ENCODE measurements at places on chromosomes 11 and 22.
A peak's percentile ranks its signal among the peaks of the same experiment; 100 is the strongest.

GRCh38 chr11:119363081-119363850, 16.8 kb upstream of the MFRP start:
- H3K27ac ChIP-seq = peak overlapping the region; percentile 98
- DNase-seq = no peak
- peaks cover 15% of the 10 kb centered on the region for H3K36me3 ChIP-seq
- no peaks in the 10 kb centered on the region for H3K27me3 ChIP-seq

DNA sequence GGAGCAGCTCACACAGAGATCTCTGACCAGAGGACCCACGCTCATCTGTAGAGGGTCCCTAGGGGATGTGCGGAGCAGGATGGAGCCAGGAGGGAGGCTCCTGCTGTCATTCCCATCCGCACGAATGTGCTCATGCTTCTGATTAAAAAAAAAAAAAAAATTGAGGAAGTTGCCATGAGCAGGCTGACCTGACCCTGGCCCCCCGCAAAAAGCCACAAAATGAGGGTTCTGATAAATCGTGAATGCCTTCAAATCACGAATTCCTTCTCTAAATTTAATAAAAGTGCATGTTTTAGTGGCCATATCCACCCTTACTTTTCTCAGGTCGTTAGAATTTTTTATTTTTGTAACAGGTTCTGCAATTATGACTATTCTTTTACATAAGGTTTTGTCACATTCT, 378.2 kb downstream of the OPCML start:
- no peak for DNase-seq
- no peaks in the 10 kb centered on the region for H3K36me3 ChIP-seq
- no peak overlapping the region for H3K4me3 ChIP-seq
- H3K27ac ChIP-seq = no peak overlapping the region

- H3K4me3 ChIP-seq = no peak overlapping the region
- H3K36me3 ChIP-seq = no peaks in the 10 kb centered on the region
- peak; percentile 41 for DNase-seq
- no peak overlapping the region for H3K27ac ChIP-seq
These were observed 5.9 kb downstream of the PAK1 start for GRCh38 chr11:77467993-77468392.

DNA sequence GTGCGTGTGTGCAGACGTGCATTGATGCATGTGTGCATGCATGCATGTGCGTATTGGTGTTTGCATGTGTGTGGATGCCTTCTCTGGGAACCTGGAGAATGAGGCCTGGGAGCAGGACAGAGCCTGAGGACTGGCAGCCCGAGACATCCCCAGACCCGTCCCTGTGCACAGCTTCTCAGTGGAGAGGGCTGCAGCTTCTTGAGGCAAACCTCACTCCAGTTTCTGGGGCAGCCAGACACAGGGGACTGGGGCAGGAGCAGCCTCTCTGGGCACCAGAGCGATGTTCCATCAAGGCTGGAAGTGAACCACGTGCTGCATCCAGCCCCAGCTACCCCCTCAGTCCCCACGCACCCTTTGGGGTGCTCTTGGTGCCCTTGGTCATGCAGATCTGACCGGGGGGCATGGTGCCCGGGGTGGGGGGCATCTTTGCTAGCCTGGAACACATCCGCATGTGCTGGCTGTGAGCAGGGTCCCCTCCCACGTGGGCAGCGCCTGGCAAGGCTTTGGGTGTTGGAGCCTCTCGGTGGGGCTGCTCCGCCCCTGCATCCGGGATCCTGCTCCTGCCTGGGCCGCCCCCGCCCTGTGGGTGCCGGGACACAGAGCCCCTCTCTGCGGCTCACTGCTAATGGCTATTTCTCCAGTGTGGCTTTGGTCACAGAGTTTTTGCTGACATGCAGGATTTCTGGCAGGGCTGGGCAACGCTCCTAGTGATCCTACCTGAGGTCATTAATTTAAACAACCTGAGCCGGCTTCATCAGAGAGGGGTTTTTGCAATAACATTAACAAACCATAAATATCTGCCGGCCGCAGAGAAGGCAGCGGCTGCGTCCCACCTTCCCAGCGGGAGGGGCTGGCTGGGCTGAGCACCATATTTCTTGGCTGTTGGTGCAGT, 434.7 kb downstream of the TBC1D22A start:
- no peaks in the 10 kb centered on the region for H3K27me3 ChIP-seq
- no peak for DNase-seq
- no peak overlapping the region for H3K27ac ChIP-seq

DNA sequence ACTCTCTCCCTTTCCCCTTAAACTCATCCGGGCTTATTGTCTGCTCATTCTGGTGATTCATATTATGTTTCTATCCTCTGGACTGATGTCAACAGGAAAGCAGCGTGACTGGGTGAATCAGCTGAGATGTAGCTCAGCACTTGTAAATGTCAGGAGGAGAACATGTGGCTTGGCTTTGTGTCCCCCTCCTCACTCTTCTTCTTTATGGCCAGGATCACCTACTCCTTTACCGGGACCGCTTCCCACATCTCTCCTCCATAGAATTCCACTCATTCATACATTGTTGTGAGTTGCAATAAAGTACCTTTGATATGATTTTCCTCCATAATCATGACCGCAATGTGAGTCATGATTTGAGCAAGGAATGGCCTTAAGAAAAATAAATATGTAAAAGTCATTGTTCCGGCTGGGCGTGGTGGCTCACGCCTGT, 15.8 kb upstream of the SYN3 start:
- peaks cover 3% of the 10 kb centered on the region for H3K27me3 ChIP-seq
- DNase-seq = no peak
- H3K36me3 ChIP-seq = no peaks in the 10 kb centered on the region
- no peaks in the 10 kb centered on the region for H3K4me1 ChIP-seq
- no peak overlapping the region for H3K4me3 ChIP-seq

- no peak for DNase-seq
- H3K4me3 ChIP-seq = no peak overlapping the region
- no peaks in the 10 kb centered on the region for H3K27me3 ChIP-seq
- peaks cover 3% of the 10 kb centered on the region for H3K4me1 ChIP-seq
- no peak overlapping the region for H3K27ac ChIP-seq
- no peaks in the 10 kb centered on the region for H3K36me3 ChIP-seq
These were observed 120.2 kb downstream of the TRIM29 start for GRCh38 chr11:120017582-120018150.

DNA sequence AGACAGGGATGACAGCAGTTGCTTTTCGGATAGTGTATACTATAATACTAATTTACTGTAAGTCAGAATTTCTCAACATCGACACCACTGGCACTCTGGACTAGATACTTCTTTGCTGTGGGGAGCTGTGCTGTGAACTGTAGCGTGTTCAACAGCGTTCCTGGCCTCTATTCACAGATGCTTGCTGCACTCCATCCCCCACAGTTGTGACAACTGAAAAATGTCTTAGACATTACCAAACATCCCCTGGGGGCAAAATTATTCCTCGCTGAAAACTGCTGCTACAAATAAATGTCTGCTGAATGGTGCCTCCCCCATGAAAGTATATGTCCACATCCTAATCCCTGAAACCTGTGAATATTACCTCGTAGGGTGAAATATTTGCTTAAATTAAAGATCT, 7.5 kb upstream of the SLC15A3 start:
- H3K27ac ChIP-seq = no peak overlapping the region
- H3K36me3 ChIP-seq = no peaks in the 10 kb centered on the region
- DNase-seq = peak; percentile 20
- no peak overlapping the region for H3K4me3 ChIP-seq
- H3K4me1 ChIP-seq = peaks cover 6% of the 10 kb centered on the region
- peaks cover 2% of the 10 kb centered on the region for H3K27me3 ChIP-seq

GRCh38 chr11:45857961-45858474, 10.7 kb downstream of the CRY2 start:
- peak; percentile 92 for DNase-seq
- H3K4me3 ChIP-seq = no peak overlapping the region
- H3K27me3 ChIP-seq = no peaks in the 10 kb centered on the region

- no peak overlapping the region for H3K4me3 ChIP-seq
- H3K27ac ChIP-seq = no peak overlapping the region
- H3K36me3 ChIP-seq = no peaks in the 10 kb centered on the region
- H3K27me3 ChIP-seq = no peaks in the 10 kb centered on the region
- no peak for DNase-seq
- H3K4me1 ChIP-seq = no peaks in the 10 kb centered on the region
These were observed 14.7 kb downstream of the LUZP2 start for GRCh38 chr11:24511511-24511910.

DNA sequence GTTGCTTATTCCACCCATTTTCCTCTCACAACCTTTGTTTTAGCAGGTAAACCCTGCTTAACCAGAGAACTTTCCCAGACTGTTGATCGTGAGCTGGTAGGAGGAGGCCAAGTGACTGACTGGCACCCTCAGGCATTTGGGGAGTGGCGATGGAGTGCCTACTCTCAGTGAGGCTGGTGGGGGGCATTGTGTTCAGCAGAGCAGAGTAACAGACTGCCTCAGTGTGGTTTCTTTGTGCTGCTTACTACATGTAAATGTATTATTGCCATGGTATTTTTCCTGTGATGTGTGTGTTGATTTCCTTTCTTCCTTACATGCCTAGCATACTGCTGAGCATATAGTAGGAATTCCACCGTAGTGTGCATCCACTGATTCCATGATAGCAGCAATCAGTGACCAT, 2.6 kb downstream of the MARK2 start:
- H3K4me1 ChIP-seq = peaks cover 52% of the 10 kb centered on the region
- peak overlapping the region; percentile 55 for H3K4me3 ChIP-seq
- DNase-seq = no peak
- no peaks in the 10 kb centered on the region for H3K36me3 ChIP-seq

- no peaks in the 10 kb centered on the region for H3K36me3 ChIP-seq
- no peaks in the 10 kb centered on the region for H3K4me1 ChIP-seq
- no peak overlapping the region for H3K27ac ChIP-seq
- DNase-seq = no peak
- no peaks in the 10 kb centered on the region for H3K27me3 ChIP-seq
These were observed 16.2 kb upstream of the OR10V1 start for GRCh38 chr11:59729834-59730233.

DNA sequence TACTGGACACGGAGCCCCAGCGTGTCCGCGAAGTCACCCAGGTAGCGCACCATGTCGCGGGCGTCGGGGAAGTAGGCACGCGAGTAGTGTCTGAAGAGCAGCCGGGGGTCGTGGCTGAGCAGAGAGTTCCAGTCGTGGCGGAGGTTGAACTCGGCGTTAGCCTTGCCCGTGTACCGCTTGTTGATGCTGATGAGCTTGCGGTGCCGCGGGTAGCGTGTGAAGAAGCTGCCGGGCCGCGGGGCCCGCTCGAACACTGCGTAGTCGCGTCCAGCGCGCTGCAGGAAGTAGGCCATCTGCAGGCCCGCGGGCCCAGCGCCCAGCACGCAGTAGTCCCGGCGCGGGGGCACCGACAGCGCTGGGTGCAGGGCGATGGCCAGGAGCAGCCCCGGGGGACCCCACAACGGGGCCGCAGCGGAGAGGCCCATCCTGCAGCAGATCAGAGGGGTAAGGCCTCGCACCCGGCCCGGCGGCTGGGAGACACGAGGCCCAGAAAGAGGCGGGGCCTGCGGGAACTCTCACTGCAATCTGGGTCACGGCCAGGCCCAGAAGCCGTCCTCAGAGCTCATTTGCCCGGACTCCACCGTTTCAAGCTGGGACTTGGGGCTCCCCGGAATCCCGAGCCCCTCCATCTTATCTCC, 723 bp downstream of the FOXRED2 start:
- DNase-seq = no peak
- peak overlapping the region; percentile 41 for H3K4me3 ChIP-seq
- peaks cover 6% of the 10 kb centered on the region for H3K36me3 ChIP-seq

- H3K27me3 ChIP-seq = no peaks in the 10 kb centered on the region
- no peak overlapping the region for H3K4me3 ChIP-seq
- H3K4me1 ChIP-seq = no peaks in the 10 kb centered on the region
- no peaks in the 10 kb centered on the region for H3K36me3 ChIP-seq
- H3K27ac ChIP-seq = no peak overlapping the region
- DNase-seq = no peak
These were observed 856.4 kb downstream of the LRRC4C start for GRCh38 chr11:40602866-40603552.

DNA sequence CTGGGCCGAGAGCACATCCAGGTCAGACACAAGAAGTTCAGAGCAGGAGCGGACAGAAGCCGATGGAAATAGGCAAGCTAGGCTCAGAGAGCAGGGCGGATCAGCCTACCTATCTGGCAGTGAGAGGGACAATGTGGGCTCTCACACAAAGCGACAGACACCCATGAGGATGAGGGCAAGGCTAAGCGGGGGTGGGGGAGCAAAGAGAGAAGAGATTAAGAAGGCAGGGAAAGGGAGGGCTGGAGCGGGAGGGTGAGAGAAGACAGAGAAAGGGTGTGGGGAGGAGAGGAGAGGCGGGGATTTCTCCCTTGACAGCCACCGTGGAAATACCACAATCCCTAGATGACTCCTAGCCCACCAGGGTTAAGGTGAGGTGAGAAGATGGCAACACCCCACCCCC, 57.9 kb downstream of the BUD13 start:
- H3K27ac ChIP-seq = no peak overlapping the region
- H3K4me1 ChIP-seq = no peaks in the 10 kb centered on the region
- H3K27me3 ChIP-seq = no peaks in the 10 kb centered on the region
- H3K36me3 ChIP-seq = no peaks in the 10 kb centered on the region
- no peak for DNase-seq

DNA sequence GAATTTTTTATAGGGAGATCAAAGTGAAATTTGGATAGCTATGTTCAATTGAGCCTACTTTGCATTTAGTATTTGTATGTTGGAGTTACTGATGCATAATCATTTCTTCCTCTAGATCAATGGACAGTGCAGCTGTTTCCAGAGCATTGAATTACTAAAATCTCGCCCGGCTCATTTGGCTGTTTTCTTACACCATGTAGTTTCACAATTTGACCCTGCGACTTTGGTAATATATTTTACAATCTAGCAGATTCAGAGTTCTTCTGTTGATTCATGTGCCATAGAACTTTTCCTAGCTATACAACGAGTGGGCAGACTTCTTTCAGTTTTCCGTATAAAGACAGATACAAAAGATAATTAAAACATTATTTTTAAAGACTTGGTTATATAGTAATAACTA, 70.0 kb upstream of the GRIK4 start:
- peaks cover 52% of the 10 kb centered on the region for H3K36me3 ChIP-seq
- H3K4me1 ChIP-seq = no peaks in the 10 kb centered on the region
- no peaks in the 10 kb centered on the region for H3K27me3 ChIP-seq
- no peak overlapping the region for H3K4me3 ChIP-seq

GRCh38 chr11:33828604-33829429, 54.5 kb upstream of the FBXO3 start:
- H3K27ac ChIP-seq = no peak overlapping the region
- H3K36me3 ChIP-seq = no peaks in the 10 kb centered on the region
- no peak for DNase-seq
- no peaks in the 10 kb centered on the region for H3K4me1 ChIP-seq
- H3K27me3 ChIP-seq = peaks cover 52% of the 10 kb centered on the region
- H3K4me3 ChIP-seq = peak overlapping the region; percentile 29

DNA sequence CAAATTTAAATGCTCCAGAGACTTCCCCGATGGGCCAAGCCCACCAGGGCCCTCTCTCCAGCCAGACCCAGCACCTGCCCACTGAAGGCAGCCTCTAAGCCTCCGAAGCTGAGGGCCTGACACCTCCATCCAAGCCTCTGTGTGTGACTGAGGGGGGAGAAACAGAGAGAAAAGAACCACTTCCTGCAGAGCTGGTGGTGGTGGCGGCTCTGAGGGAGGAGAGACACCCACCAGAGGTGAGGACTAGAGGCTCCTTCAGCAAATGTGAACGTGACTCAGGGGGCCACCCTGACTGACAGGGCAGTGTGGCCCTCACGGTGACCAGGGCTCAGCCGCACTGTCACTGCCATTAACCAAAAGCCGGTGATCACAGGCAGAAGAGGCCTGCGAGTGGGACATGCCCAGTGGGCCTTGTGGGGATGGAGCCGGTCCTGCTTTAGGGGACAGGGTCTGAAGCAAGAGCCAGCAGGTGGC, 31.0 kb upstream of the CD5 start:
- DNase-seq = no peak
- peaks cover 15% of the 10 kb centered on the region for H3K4me1 ChIP-seq
- no peaks in the 10 kb centered on the region for H3K27me3 ChIP-seq
- H3K27ac ChIP-seq = peak overlapping the region; percentile 64
- H3K36me3 ChIP-seq = no peaks in the 10 kb centered on the region
